ENCODE measurements at places on chromosomes 3 and 15. TPM values are rescaled to one million over a fixed set of nuclear protein-coding genes. Genes with fewer than 3 reads are reported as not detected.

The GPX1 gene
- total RNA-seq = 219 TPM

The ADIPOQ gene
- not detected for total RNA-seq

The DNAH12 gene
- total RNA-seq = 0.09 TPM

The SH2D7 gene
- not detected for total RNA-seq

The EFHB gene
- total RNA-seq = 1.0 TPM

The STX19 gene
- not detected for total RNA-seq

The AGBL1 gene
- not detected for total RNA-seq

The STAC gene
- 2.2 TPM for total RNA-seq

The ARGFX gene
- not detected for total RNA-seq

The TM6SF1 gene
- total RNA-seq = 0.07 TPM

The PRR20G gene
- 1.1 TPM for total RNA-seq

The IMPDH2 gene
- total RNA-seq = 153 TPM

The TGM5 gene
- total RNA-seq = not detected

The PAQR5 gene
- 102 TPM for total RNA-seq

The GRAMD2A gene
- 0.16 TPM for total RNA-seq

The CYP8B1 gene
- total RNA-seq = not detected

The TEX55 gene
- total RNA-seq = not detected

The STARD9 gene
- total RNA-seq = 1.5 TPM

The CD96 gene
- total RNA-seq = not detected

The MYZAP gene
- total RNA-seq = 1.3 TPM

The CFAP161 gene
- not detected for total RNA-seq

The CCDC174 gene
- total RNA-seq = 13.8 TPM

The SPINT1 gene
- total RNA-seq = 0.82 TPM

The PLSCR5 gene
- total RNA-seq = not detected

The CCDC54 gene
- total RNA-seq = not detected

The PLCB2 gene
- 1.0 TPM for total RNA-seq

The SAMMSON gene
- not detected for total RNA-seq

The CLDN16 gene
- total RNA-seq = 0.03 TPM

The CD276 gene
- total RNA-seq = 76.1 TPM

The LXN gene
- 50.4 TPM for total RNA-seq

The DPH3 gene
- total RNA-seq = 30.1 TPM

The TTBK2 gene
- total RNA-seq = 1.6 TPM

The APOD gene
- total RNA-seq = 1.2 TPM

The TRPM1 gene
- not detected for total RNA-seq

The MORF4L1 gene
- 381 TPM for total RNA-seq

The IL17RD gene
- 1.1 TPM for total RNA-seq

The GOLGA8S gene
- total RNA-seq = 0.08 TPM

The CPLX3 gene
- total RNA-seq = 0.06 TPM

The AADACL2 gene
- not detected for total RNA-seq

The NTRK3 gene
- total RNA-seq = 24.0 TPM

The HIGD2B gene
- not detected for total RNA-seq

The HDC gene
- total RNA-seq = 0.12 TPM

The REC114 gene
- not detected for total RNA-seq

The PLAAT1 gene
- 0.13 TPM for total RNA-seq

The LDHAL6B gene
- not detected for total RNA-seq

The SLC15A2 gene
- 0.33 TPM for total RNA-seq

The TRH gene
- not detected for total RNA-seq

The MORC1 gene
- total RNA-seq = not detected

The CLN6 gene
- total RNA-seq = 83.0 TPM

The ADCY5 gene
- 0.54 TPM for total RNA-seq

The CCR8 gene
- not detected for total RNA-seq

The SOX14 gene
- total RNA-seq = not detected

The COL7A1 gene
- 147 TPM for total RNA-seq

The TXNRD3 gene
- total RNA-seq = 5.6 TPM

The C3orf22 gene
- total RNA-seq = not detected

The ACTRT3 gene
- total RNA-seq = 3.0 TPM
